ENCODE measurements at places on chromosomes 11 and 22. TPM values are rescaled to one million over a fixed set of nuclear protein-coding genes. Genes with fewer than 3 reads are reported as not detected.

OR5D13 gene
- polyA plus RNA-seq: not detected

THY1 gene
- polyA plus RNA-seq: not detected

OR2AT4 gene
- polyA plus RNA-seq: 1.9 TPM

PAX6 gene
- polyA plus RNA-seq: 7.2 TPM

FSHB gene
- polyA plus RNA-seq: not detected

CABP4 gene
- polyA plus RNA-seq: not detected

UFD1 gene
- polyA plus RNA-seq: 446 TPM

HBB gene
- polyA plus RNA-seq: 1.2 TPM

CYTH4 gene
- polyA plus RNA-seq: 0.73 TPM

CALCB gene
- polyA plus RNA-seq: not detected

TSGA10IP gene
- not detected for polyA plus RNA-seq

ST14 gene
- polyA plus RNA-seq: not detected

HEPN1 gene
- not detected for polyA plus RNA-seq
